Cardiac muscle cell (in vitro differentiated cells and primary cell): ENCODE measurements at places on chromosomes 16 and 17. TPM values are rescaled to one million over a fixed set of nuclear protein-coding genes. Genes with fewer than 3 reads are reported as not detected.

DNA sequence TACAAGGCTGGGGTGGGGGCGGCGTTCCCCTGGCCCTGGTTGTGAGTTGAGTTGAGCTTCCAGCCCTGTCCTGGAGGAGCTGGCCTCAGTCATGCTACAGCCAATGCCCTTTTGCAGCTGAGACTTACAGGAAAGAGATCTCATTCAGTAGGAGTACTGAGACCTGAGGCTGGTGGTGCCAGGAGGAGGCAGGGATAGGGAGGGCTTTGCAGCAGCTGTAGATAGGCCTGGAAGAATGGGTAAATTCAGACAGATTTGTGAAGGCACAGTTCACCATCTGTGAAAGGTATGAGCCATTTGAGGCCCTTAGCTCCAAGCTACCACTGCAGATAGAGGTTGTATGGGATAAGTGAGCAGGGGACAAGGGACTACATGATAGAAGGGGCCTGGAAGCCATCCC is 5.6 kb downstream of the STX4 start:
- no peaks in the 10 kb centered on the region for H3K27me3 ChIP-seq
- H3K4me3 ChIP-seq: no peak overlapping the region
- H3K4me1 ChIP-seq: no peaks in the 10 kb centered on the region
- H3K27ac ChIP-seq: no peak overlapping the region
- H3K36me3 ChIP-seq: peaks cover 8% of the 10 kb centered on the region

The C16orf96 gene
- 1.9 and 3.6 TPM in 2 replicates for total RNA-seq

DNA sequence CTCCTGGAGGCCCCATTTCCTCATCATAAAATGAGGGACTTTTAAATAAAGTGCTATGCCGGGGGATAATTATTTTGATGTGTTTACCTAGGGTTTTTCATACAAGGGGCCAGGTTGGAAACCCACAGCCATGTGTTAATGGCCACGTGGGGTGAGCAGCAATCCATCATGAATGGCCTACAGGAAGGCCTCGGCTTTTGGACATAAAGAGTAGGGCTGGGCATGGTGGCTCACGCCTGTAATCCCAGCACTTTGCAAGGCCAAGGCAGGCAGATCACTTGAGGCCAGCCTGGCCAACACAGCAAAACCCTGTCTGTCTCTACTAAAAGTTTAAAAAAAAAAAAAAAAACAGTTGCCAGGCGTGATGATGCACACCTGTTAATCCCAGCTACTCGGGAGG is 40.3 kb downstream of the MEAK7 start:
- no peaks in the 10 kb centered on the region for H3K36me3 ChIP-seq
- no peak for DNase-seq
- H3K4me1 ChIP-seq: no peaks in the 10 kb centered on the region
- H3K27me3 ChIP-seq: no peaks in the 10 kb centered on the region

The HS3ST3B1 gene
- 4.9 and 7.9 TPM in 2 replicates for total RNA-seq

- no peaks in the 10 kb centered on the region for H3K36me3 ChIP-seq
- H3K4me3 ChIP-seq: no peak overlapping the region
- H3K4me1 ChIP-seq: no peaks in the 10 kb centered on the region
Measured at GRCh38 chr16:79618692-79619050, 18.1 kb upstream of the MAF start.
